ENCODE measurements at places on chromosomes 6 and 20. TPM values are rescaled to one million over a fixed set of nuclear protein-coding genes. Genes with fewer than 3 reads are reported as not detected.

TRIM39 gene
- total RNA-seq: 10.4 TPM

KHDC1L gene
- total RNA-seq: not detected

COQ3 gene
- 7.0 TPM for total RNA-seq

DNA sequence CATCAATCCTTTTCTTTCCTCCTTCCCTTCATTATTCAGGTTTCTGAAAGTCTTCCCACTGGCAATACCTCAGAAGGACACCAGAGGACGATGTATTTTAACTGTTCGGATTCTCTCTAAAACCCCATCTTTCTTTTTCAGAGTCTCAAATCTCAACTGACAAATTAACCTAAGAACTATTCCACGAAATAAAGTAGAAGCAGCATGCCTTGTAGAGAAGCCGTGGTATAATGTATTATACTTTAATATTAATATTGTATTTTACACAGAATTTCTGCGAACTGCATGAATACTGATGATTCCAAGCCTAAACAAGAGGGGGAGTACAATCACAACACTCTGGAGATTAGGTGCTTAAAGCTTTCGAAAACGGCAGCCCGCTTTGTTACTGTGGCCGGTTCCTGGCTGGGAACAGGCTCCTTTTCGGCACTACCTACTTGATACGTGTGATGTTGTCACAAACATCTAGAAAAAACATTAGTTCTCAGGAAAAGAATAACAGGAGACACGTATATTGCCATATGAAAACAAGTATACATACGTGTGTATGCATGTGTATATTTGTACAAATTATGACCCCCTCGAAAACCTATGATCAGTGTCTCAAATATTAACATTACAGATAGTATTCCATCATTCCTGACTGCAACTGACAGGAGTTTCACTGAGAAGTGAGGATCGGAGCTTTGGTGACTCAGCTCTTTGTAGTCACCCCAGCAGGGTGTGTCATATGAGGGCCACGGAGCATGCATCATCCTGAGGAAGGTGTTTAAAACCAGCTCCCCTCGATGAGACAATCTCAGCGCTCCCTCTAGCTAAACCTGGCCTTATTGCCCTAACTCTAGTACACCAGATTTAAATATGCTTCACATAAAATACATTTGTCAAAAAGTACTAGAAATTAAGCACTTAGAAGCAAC is 319.7 kb upstream of the TCF21 start:
- DNase-seq: no peak

- no peak for DNase-seq
Measured at GRCh38 chr6:63940056-63940455, 304.5 kb downstream of the PHF3 start.

DNA sequence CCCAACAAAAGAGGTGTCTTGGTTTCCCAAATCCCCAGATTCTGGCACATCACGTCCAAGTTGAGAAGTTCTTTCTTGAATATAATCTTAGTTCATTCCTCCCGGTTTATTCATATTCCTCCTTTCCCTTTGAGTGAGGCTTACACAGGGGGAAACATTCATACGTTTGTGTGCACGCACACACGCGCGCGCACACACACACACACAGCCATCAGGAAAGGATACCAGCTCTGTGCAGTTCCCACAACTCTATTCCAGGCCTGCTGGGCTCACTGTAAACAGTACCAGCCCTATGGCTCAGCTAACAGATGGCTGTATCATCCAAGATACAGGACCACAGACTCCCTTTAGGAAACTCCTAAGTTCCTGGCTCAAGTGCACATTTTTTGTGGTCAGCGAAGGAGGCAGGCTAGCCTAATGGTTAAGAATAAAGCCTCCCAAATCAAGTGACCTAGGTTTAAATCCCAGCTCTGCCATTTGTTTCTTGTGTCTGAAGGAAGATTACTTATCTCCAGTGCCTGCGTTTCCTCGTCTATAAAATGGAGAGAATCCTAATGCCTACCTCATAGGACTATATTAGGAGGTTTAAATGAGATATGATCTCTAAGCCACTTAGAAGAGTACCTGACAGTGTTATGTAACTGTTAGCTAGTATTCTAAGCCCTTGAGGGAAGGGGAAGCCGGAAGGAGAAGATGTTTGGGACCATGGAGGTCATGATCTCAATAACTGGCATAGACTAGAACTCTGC is 3.7 kb upstream of the TAF8 start:
- no peak for DNase-seq

DNA sequence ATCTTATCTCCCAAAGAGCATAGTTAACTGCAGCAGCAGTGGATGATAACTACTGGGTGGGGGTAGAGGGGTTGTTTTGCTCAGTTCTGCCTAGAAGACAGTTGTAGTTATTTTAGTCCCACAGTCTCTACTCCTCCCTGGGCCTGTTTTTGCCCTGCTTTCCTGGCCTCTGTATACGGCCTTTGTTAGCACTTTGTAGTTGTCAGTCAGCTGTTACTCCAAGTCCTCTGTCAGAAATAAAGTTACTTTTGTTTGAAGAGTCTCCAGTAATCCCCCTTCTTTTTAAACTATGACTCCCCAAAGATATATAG is 113.9 kb downstream of the SLC16A10 start:
- no peak for DNase-seq

DNA sequence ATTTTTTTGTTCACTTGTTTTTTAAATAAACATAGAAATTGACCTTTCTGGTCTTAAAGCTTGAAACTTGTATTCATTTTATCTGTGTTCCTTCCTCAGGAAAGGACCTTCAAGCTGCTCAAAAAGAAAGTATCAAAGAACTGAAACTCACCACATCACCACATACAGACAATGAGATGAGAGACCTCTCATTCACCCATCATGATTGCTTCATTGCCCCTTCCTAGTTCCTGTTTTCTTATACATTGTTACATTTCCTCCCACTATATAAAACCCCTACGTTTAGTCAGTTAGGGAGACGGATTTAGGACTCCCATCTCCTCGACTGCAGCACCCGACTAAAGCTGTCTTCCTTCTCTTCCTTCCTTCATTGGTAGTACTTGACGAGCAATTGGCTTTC is 180.5 kb upstream of the OPRM1 start:
- no peak for DNase-seq

DNA sequence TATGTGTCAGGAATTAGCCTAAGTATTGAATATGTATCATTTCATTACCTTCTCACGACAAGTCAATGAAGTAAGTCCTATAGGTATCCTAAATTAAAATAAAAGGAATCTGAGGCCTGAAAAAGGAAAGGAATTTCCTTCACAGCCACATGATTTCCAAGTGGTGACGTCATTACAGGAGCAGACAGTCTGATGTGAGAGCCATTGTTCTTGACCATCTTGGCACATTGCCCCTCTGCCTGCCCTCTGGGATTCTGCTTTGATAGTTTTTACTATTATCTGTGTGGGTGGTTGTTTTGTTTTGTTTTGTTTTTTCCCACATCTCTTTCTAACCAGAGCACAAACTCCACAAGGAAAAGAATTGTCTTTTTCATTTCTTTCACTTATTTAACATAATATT is 219.8 kb upstream of the UFL1 start:
- DNase-seq: no peak

DNA sequence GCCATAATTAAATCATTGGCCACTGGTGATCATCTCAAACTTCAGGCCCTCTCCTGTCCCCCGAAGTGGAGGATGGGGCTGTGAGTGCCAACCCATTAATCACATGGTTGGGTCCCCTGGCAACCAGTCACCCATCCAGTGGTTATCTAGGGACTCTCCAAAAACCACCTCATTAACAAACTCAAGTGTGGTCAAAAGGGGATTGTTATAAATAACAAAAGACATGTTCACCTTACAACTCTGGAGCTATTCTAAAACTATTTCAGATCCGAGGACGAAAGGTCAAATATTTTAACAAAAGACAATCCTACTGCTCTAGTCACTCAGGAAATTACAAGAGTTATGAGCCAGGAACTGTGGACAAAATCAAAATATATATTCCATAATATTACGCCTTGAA is 95.5 kb upstream of the PRND start:
- DNase-seq: no peak

DNA sequence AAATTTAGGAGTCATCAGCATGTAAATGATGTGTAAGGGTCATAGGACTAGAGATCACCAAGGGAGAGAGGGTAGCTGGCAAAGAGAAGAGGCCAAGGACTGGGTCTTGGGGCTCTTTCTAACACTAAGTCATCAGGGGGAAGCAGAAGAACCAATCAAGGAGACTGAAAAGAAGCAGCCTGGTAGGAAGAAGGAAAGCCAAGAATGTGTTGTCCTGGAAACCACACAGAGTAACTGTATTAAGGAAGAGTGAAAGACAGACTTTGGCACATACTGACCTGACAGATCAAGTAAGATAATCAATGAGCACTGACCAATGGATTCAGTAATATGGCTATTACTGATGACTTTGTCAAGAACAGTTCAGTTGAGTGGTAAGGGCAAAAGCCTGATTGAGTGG is 42.3 kb upstream of the LAMA4 start:
- DNase-seq: no peak

DNA sequence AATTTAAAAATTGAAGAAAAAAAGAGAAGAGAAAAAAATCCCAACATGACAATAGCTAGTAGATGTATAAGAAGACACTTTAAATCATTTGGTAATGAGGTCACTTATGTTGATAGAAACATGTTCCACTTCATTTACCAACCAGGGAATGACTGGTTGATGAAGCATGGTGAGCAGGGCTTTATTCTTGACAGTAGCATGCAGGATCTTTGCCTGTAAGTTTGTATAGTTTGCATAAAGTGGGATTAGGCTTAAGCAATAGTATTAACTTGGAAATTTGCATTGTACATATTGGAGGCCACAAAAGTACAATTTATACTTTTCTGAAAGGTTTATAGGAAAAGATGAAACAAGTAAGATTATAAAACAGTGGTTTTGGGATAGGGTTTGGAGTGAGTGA is 67.0 kb downstream of the NOX3 start:
- no peak for DNase-seq

- DNase-seq: no peak
Measured at GRCh38 chr20:49483696-49484123, 1.2 kb upstream of the KCNB1 start.

DNA sequence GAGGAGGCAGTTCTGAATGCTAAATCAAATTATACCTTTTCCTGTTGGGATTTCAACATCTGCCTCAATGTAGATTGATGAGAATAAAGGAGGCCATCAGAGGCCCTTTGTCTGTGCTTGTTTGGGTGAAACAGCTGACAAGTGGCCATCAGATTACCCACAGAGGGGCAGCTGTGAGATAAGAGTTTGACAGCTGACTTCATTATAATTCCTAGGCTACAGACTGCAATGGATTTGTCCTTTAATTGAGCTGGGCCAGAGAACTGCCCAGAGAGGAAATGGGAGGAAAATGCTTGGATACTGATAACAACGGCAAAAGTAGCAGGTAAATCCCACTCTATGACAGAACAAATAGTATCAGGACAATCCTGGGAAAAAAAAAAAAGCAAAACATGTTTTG is 649.4 kb downstream of the HDGFL1 start:
- DNase-seq: no peak

GRCh38 chr20:17856024-17856564 is 112.5 kb downstream of the SNX5 start:
- DNase-seq: no peak

DNA sequence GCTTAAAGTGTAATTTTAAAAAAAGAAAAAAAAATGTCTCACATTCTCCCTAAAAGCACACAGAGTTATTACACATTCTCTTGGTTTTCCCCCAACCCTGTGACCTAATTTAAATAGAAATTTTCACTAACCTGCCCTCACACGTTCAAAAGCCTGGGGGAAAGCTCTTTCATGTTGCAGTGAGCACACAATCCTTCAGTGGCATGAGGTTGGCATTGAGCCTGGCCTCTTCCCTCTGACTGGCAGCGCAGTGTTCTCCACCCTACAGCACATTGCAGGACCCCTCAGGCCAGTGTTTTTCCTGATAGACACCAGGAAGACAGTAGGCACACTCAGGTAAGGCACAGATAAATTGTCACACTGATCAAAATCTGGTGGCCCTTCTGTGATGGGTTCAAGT is 34.1 kb downstream of the TNFRSF21 start:
- no peak for DNase-seq

GRCh38 chr6:15322781-15323536 is 77.1 kb downstream of the JARID2 start:
- DNase-seq: no peak

DNA sequence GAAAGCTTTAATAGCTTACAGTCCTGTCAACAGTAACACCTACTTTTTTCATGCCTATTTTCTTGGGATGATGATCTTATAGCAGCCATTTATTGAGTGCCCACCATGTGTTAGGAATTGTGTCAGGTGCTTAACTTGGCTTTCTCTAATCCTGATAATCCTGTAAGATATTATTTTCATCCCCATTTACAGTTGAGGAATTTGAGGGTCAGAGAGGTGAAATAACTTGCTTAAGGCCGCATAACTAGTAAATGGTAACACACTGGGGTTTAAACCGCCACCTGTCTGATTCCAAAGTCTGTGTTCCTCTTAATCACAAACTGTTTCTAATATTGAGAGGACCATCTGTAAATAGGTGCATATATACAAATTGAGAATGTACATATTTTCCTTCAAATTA is 55.5 kb downstream of the NCOA3 start:
- DNase-seq: no peak

GRCh38 chr20:9294041-9294440 is 220.3 kb upstream of the LAMP5 start:
- DNase-seq: no peak

DNA sequence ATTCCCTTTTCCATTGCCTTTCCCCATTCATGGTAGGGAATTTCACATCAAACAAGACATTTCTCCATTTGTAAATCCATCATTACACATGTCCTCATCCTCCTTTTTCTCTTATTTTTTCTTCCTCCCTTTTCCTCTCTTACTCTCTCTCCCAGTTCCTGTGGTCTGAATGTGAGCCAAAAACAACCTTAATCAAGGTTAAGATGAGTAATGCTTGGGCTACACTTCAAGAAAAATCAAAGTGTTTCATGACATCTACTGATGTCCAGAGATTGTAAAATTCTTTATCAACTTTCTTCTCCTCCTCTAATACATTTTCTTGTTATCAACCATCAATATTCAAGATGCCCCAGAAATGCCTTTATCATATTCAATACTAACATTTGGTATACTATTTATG is 208.0 kb upstream of the PRND start:
- DNase-seq: no peak

DNA sequence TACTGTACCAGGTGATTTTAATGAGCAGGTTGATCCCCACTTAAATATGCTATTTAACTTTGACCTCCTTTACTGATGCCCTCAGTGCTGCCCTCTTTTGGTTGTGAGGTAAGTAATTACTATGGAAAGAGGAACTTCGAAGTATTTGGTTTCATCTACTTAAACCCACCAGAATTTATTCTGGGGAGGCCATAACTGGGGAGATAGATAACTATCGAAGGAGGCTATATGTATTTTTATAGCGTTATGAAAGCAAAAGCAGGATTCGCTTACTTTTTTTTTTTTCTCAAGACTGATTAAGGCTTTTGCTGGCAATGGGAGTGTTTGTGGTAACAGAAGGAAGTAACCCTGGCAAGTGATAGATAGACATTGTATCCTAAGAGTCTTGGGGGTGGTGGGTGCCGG is 168.9 kb upstream of the CENPW start:
- DNase-seq: no peak

DNA sequence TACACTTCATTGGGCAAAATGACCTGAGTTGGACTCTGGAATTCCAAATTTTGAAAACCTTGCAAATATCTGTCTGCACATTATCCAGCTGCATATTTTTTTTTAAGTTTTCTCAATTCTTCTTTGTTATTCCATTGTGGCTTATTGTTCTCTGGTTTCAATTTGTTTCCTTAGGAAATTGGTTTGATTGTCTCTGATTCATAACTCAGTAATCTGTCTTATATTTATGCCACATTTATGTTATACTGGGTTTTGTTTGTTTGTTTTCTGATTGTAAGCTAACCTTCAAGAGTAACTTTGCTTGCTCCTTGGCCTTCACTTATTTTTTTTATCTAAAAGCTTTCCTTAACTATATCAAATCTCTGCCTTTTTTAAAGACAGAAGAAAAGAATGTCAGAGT is 193.3 kb upstream of the PLCB4 start:
- DNase-seq: no peak

Measured in mesenteric fat pad (tissue), 1 donor.